ENCODE measurements at places on chromosomes 2 and 18.

- DNase-seq, result no peak
Observed at GRCh38 chr2:101265893-101266499, 13.3 kb downstream of the CNOT11 start.

DNA sequence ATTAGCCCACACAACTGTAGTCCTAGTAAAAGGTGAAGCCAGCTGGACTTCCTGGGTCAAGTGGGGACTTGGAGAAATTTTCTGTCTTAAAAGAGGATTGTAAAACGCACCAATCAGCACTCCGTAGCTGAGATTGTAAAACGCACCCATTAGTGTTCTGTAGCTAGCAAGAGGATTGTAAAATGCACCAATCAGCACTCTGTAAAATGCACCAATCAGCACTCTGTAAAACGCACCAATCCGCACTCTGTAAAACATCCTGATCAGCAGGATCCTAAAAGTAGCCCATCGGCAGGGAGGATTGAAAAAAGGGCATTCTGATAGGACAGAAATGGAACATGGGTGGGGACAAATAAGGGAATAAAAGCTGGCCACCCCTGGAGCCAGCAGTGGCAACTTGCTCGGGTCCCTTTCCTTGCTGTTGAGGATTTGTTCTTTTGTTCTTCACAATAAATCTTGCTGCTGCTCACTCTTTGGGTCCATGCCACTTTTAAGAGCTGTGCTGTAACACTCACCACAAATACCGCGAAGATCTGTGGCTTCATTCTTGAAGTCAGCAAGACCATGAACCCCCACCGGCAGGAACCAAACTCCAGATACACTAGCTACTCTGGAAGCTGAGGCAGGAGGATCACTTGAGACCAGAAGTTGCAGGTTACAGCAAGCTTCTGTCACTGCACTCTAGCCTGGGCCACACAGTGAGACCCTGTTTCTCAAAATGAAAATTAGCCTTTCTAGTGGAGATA is 102.6 kb downstream of the HS6ST1 start:
- DNase-seq, result no peak

- DNase-seq, result no peak
Observed at GRCh38 chr2:11875481-11875880, 129.0 kb downstream of the LPIN1 start.

GRCh38 chr2:40128796-40129195 is 323.1 kb downstream of the SLC8A1 start:
- DNase-seq, result no peak

GRCh38 chr2:200003444-200003843 is 48.1 kb downstream of the MAIP1 start:
- DNase-seq, result no peak
